D341Med (cell line): ENCODE measurements at places on chromosomes 6 and 20.
A peak's percentile ranks its signal among the peaks of the same experiment; 100 is the strongest.

GRCh38 chr6:41222045-41222444 is 6.1 kb upstream of the TREML4 start:
- no peak for DNase-seq

DNA sequence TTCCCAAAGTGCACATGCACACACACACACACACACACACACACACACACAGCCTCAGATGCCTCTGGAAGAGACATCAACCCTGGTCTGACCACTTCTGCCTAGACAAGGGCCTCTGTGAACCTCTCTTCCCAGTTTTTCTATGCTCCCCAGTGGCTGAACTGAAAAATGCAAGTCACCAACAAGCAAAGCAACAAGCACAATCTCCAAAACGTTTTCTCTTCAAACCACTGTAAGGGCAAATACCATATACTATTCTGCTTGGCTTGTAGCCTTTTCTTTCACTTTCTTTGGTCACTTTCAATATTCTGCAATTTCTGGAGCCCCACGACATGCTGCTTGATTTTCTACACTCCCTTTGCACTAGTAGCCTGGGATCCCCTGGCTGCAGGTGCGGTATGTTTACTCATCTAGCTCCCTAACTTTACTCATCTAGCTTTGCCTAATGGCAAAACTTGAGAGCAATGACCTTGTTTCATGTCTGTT is 121.4 kb upstream of the DST start:
- peak; percentile 53 for DNase-seq

GRCh38 chr6:148735989-148736388 is 10.8 kb upstream of the UST start:
- no peak for DNase-seq

DNA sequence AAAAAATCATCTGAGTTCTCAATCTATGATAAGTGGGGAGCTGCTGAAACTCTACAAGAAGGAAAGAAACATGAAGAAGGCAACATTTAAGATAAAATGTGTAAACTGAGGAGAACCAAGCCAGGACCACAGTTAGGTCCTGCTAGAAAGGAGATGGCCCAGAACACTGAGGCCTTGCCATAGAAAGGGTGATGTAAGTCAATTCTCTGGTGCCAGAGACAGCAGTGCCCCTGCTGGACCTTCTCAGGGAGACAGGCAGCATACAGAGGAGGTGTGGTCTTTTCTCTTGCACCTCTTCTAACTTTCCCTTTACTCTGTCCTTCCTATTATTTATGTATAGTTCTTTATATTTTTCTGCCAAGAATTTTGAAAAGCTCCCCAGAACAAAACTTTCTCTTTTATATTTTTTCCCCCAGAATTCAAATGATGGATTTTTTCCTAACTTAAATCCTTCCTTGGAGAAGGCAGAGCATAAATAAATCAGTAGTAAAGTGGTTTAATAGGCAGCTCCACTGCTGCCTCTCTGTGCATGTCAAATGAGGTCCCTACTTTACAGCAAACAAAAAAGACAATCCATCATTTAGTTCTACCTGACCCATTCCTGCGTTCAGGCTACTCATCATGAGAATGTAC is 9.0 kb downstream of the UQCC2 start:
- DNase-seq, result peak; percentile 65

DNA sequence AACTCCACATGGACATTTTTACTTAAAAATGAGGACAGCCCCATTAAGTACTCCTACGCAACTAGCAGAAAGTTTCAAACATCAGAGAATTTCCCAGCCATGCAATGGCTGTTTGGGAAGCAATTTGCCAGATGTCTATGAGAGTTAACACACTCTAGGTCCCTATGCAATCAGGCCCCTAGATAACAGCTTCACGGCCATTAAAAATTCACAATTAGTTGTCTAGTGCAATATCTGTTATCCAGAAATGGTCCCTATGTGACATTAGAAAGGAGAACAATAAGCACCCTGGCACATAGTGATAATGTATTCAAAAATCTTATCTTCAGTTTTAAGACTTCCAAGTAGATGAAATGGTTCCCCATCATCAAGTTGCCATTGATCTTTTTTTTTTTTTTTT is 174.3 kb upstream of the NRSN1 start:
- DNase-seq, result no peak

DNA sequence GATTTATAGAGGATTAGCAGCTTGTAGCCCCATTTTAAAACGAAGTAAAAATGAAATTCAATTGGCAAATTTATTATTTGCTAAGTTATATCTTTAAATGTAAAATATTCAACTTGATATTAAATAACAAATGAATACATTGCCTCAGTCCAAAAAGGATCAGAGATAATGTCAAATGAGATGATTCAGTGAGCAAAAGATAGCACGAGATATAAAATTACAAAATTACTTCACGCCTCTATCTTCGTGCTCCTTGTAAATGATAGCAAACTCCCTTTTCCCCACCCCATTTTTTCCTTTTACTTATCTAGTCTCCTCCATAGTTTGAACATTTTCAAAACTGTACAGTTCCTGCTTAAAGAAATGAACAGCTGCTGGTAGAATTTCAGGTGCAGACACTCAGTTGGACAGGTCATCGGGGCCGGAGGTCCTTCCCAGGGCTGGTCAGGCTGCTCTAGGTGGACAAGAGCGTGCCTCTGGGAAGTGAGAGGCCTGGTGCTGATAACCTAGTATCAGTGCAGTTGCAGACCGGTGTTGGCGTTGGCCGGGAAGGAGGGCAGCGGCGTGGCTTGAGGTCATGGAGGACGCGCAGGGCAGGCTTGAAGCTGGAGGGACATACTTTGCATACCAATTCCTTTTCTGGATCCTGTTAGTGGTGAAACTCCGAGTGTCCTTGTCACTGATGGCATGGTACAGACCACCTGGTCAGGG is 83.9 kb downstream of the CDC5L start:
- no peak for DNase-seq

DNA sequence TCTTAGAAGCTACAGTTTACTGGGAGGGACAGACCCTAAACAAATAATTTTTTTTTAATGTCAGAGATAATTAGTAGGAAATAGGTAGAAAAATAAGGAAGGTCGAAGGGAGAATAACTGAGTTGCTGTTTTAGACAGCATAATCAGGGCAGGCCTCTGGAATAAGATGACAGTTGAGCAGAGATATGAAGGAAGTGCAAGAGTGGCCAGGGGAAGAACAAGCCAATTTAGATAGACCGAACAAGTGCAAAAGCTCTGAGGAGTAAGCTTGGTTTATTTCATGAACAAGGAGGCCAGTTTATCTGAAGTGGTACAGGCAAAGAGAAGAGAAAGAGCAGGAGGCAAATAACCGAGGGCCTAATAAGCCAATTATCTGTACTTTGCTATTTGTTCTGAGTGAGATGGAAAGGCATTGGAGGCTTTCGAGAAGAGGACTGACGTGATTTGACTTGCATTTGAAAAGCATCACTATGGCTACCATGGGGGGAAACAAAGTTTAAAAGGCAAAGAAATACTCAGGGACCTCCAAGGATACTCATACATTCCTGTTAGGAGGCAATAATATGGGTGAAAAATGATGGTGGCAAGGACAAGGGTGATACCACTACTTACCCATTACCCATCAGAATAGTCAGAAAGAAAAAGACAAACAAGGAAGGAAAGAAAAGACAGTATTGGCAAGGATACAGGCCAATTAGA is 19.7 kb downstream of the PROCR start:
- DNase-seq, result no peak

- DNase-seq, result no peak
These were observed 330.3 kb downstream of the HTR1B start for GRCh38 chr6:77133031-77133430.

DNA sequence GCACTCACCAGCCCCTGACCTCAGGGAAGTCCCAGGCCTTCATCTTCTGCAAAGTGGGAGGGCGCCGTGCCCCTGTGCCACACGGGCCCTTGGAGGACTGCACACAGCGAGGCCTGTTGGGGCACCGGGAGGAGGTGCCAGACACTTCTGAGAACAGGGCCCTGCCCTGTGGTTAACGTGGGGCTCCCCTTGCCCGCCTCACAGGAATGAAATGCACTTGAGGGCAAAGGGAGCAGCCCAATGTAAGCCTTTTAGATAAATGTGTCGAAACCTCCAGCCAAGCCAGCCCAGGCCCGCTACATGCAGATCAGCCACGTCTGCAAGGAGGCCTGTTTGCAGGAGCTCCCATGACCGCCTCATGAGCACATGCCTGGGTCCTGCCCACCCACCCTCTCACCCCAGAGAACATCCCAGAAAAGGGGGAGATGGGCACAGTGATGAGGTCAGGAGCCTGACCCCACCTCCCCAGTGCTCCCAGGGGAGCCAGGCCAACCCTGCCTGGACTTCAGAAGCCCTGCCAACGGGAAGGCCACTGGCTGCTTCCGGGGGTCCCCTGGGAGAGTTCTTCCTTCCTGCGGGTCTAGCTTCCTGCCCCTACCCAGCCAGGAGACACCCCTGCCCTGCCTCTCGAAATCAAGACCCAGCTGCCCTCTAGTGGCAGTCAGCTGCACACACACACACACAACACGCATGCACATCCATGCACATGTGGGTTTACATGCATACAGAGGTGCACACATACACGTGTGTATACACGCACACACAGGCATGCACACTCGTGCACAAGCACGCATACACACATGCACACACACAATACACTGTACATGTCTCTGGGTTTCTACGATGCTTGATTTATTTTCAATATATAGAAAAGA is 178.7 kb downstream of the TAF4 start:
- peak; percentile 75 for DNase-seq

GRCh38 chr6:100962466-100962865 is 81.3 kb upstream of the ASCC3 start:
- no peak for DNase-seq

- DNase-seq, result no peak
These were observed 45.8 kb upstream of the ARID1B start for GRCh38 chr6:156731396-156731795.

GRCh38 chr6:125015152-125015551 is 52.9 kb downstream of the RNF217 start:
- DNase-seq, result no peak

DNA sequence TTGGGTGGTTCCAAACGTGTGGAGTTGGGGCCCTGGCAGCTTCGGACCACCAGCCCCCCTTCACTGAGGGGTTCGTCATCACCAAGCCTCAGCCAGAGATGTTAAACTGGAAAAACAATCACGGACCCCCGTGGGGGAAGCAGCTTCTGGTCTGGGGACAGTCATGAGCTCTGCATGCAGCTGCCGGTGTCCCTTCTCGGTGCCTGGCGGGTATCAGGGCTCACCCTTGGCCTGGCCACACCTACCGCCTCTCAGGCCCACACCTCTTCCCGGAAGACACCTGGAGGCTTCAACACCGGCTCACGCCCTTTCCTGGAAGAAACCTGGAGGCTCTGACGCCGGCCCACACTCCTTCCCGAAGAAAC is 77.8 kb upstream of the BHLHE23 start:
- peak; percentile 33 for DNase-seq

GRCh38 chr6:5367510-5367909 is 106.2 kb downstream of the FARS2 start:
- no peak for DNase-seq

- DNase-seq, result peak; percentile 59
These were observed 26.1 kb downstream of the TTLL2 start for GRCh38 chr6:167350731-167351655.

- no peak for DNase-seq
These were observed 641.0 kb upstream of the GJE1 start for GRCh38 chr6:141491684-141492083.

- no peak for DNase-seq
These were observed 34.5 kb upstream of the FERMT1 start for GRCh38 chr20:6157345-6157744.

- no peak for DNase-seq
These were observed 51.2 kb downstream of the GRIK2 start for GRCh38 chr6:101444717-101445116.

GRCh38 chr20:50692552-50692933 is 1.2 kb upstream of the RIPOR3 start:
- DNase-seq, result no peak

DNA sequence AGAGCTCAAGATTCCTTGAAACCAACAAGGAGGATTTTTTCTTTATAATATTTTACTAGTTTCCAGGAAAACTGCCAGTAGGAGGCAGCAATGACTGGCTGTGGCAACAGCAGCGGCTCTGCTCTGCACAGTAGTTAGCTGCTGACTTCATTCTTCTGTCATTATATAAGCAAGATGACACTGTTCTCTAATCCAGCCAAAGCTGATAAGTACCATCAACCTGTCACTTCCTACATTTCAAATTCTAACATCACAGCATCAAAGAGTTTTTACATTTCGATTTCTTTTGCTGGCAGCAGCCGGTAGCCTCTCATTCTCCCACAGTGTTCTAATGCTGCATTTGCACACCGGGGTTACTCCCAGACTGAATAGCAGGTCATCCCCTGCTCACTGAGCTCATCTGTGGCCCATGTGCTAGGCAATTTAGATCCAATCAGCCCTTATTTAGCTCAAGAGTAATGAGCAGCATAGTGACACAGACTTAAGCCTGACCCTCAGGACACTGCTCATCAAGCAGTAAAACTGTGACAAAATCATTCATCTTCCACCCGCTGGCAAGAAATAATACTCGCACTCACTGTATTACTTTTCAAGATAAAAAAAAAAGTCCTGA is 67.8 kb downstream of the MMS22L start:
- peak; percentile 83 for DNase-seq

DNA sequence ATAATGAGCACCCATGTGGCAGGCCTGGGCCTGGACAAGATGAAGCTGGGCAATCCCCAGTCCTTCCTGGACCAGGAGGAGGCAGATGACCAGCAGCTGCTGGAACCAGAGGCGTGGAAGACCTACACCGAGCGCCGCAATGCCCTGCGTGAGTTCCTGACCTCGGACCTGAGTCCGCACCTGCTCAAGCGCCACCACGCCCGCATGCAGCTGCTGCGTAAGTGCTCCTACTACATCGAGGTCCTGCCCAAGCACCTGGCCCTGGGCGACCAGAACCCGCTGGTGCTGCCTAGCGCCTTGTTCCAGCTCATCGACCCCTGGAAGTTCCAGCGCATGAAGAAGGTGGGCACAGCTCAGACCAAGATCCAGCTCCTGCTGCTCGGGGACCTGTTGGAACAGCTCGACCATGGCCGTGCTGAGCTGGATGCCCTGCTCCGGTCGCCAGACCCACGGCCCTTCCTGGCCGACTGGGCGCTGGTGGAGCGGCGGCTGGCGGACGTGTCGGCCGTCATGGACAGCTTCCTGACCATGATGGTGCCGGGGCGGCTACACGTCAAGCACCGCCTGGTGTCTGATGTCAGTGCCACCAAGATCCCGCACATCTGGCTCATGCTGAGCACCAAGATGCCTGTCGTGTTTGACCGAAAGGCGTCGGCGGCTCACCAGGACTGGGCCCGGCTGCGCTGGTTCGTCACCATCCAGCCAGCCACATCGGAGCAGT is 1.9 kb downstream of the FNDC11 start:
- DNase-seq, result no peak

GRCh38 chr6:13400772-13401171 is 72.4 kb upstream of the TBC1D7 start:
- no peak for DNase-seq

GRCh38 chr20:9838035-9838377 is 870 bp downstream of the PAK5 start:
- no peak for DNase-seq
